Fibroblast of the aortic adventitia (primary cell): ENCODE measurements at places on chromosomes 4 and X.
A peak's percentile ranks its signal among the peaks of the same experiment; 100 is the strongest.

DNA sequence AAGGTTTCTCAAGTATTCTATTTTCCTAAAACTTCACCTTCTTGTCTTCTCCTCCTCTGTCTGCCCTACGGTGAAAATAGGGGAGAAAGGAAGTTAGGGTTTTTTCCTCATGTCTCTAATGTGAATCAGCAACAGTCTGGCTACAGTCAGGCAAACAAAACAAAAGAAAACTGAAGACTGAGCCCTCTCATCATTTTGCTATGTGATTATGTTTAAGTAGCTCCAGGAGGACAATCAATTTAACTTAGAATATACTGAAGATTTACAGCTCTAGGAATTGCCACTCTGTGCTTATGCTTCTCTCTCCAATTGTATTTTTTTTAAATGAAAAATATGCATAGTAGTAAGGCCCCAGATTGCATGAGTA lies 316.2 kb downstream of the GPAT3 start:
- peak; percentile 71 for DNase-seq

GRCh38 chr4:139202991-139203390 lies 26.0 kb upstream of the ELF2 start:
- DNase-seq = no peak

DNA sequence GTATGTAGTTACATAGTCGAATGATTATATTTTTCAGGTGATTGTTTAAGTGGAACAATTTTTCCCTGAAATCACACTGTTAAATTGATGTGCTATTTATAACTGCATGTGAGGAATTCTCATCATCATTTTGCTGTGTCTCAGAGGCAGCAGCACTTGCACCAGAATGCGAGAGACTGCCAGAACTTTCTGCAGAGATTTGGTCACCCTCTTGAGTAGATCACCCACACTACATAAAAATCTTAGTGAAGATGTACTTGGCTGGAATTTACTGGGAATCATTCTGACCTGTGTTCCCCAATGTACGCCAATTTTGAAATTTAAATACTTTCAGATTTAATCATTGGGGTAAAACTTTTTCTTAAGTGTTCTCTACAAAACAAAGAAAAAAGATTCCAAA lies 5.4 kb downstream of the UGT2B4 start:
- peak; percentile 35 for DNase-seq

GRCh38 chr4:145720656-145721055 lies 40.7 kb downstream of the C4orf51 start:
- no peak for DNase-seq

DNA sequence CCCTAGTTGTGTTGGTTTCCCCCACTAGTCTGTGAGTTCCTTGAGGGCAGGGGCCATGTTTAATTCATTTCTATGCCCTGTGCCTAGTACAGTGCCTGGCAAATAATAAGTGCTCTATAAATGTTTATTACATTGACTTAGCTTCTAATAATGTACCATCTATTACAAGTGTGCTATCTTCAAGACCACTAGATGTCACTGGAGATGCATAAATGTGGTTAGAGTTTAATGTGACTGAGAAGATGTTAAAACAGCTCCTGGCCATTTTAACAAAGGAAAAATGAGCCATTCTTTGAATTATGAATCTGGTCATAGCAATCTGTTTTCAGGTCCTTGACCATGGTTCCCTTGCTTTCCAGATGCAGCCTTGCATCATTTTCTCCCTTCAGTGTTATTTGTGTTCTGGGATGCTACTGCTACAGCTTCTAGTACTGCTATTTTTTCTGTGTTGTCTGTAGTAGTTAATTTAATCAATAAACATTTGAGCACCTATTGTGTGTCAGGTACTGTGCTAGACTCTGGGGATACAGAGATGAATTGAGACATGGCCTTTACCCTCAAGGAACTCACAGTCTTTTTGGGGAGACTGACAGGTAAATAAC lies 43.2 kb downstream of the SLC9A6 start:
- DNase-seq = peak; percentile 82

- no peak for DNase-seq
Measured at GRCh38 chrX:137354851-137355250, 211.1 kb upstream of the ZIC3 start.

- no peak for DNase-seq
Measured at GRCh38 chrX:48468247-48468671, 1.8 kb downstream of the SLC38A5 start.

GRCh38 chrX:1661048-1661921 lies 46.4 kb downstream of the ASMT start:
- no peak for DNase-seq

GRCh38 chr4:25131926-25132325 lies 28.3 kb downstream of the SEPSECS start:
- no peak for DNase-seq

DNA sequence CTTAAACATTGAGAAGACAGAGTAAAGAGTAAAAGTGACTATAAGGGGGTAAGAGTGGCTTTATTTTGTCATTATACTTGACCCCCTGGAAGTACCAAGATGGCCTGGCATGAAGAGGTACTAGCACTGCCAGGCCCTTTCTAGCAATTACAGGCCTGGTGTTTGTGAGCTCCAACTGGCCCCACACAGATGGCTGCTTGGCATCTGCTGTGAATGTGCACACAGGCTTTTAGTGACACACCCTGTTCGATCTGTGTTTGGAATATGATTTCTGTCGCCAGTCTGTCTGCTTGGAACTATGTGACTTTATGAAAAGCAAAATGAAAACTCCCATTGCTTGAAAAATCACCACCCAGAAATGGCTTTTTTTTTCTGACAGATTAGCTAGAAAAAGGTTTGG lies 123.3 kb downstream of the CLCN4 start:
- DNase-seq = no peak

DNA sequence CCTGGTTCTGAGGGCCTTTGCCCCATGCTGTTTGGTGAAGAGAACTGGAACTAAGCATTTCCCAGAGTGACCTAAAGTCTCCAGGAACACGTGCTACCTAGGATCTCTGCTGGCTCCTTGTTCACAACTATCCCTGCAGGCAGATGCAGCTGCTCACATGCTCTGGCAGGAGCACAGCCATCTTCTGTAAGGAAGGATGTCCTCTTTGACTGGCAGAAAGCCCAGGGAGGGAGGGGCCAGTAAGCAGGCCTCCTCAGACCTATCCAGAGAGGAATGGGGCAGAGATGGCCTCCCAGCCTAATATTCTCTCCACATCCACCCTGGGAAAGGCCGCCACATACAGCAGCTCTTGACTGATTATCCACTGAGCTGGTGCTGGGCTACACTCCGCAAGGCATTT lies 142.8 kb upstream of the EOLA2 start:
- DNase-seq = no peak

GRCh38 chrX:51851507-51852085 lies 41.8 kb upstream of the MAGED1 start:
- no peak for DNase-seq

DNA sequence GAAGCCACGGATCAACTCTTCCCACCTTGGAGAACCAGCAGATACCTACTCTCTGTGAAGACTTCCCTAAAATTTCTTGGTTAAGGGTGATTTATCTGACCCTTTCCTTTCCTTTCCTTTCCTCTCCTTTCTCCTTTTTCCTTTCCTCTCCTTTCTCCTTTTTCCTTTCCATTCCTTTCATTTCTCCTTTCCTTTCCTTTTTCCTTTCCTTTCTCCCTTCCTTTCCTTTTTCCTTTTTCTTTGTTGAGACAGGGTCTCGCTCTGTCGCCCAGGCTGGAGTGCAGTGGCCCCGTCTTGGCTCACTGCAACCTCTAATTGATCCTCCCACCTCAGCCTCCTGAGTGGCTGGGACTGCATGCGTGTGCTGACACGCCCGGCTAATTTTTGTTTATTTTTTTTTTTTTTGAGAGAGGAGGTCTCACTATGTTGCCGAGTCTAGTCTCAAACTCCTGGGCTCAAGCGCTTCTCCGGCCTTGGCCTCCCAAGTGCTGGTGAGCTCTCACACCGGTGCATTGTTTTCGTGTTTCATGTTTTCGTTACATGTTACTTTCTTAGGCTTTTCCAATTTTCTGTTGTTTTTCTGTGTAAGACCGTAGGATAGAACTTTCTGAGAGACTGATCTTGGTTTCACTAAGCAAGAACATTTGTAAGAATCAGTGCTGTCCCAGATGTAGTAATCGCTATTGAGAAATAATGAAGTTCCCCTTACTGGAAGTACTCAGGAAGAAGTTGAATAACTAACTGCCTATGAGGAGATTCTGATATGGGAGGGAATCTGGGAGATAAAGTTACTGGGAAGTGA lies 2.0 kb downstream of the TMEM165 start:
- peak; percentile 89 for DNase-seq

GRCh38 chr4:70640192-70640591 lies 11.6 kb downstream of the ENAM start:
- DNase-seq = no peak

DNA sequence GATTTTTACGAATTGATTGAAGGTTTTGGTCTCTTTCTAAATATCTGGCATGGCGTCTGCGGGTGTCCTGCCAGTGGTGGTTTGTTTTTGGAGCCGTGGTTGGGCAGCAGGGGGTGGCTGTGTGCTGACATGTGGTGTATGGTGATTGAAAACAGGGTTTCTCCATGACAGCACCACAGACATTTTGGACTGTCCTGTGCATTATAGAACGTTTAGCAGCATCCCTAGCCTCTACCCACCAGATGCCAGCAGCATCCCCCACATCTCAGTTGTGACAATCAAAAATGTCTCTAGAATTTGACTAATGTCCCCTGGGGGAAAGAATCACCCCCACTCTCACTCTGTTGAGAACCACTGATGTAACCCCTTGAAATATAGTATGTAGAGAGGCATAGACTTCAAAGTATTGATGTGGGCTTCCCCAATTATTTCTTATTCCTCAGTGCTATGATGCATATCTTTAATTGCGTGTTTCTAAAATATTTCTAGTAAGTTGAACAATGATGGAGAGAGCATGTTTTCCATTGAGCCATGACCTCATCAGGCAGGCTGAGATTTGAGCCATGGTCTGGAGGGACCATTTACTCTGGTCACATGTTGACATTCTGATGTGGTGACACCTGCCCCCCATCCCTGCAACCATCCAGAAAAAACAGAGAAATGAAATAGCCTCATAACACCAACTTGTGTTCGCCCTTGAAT lies 77.4 kb upstream of the MID1 start:
- DNase-seq = no peak

DNA sequence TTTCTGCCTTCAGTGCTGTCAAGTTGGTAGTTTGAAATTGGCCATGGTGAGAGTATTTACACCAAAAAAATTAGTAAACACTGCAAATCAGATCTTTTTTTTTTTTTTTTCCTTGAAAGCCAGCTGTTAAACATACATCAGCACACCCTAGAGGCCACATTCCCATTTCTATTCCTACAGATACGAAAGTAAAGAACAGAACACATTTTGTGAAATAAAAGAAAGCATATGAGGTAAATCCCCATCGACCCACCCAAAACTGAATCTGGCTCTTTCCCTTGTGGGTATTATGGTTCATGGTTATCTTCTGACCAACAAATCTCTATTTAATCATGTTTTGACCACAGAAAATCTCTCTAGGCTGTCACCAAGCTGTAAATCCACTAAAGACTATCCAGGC lies 41.8 kb upstream of the AP1AR start:
- peak; percentile 54 for DNase-seq

- peak; percentile 74 for DNase-seq
Measured at GRCh38 chr4:119510395-119511149, 118.0 kb downstream of the PDE5A start.

GRCh38 chr4:78656968-78657445 lies 105.4 kb downstream of the ANXA3 start:
- no peak for DNase-seq

GRCh38 chr4:26839016-26839415 lies 21.6 kb upstream of the STIM2 start:
- no peak for DNase-seq

DNA sequence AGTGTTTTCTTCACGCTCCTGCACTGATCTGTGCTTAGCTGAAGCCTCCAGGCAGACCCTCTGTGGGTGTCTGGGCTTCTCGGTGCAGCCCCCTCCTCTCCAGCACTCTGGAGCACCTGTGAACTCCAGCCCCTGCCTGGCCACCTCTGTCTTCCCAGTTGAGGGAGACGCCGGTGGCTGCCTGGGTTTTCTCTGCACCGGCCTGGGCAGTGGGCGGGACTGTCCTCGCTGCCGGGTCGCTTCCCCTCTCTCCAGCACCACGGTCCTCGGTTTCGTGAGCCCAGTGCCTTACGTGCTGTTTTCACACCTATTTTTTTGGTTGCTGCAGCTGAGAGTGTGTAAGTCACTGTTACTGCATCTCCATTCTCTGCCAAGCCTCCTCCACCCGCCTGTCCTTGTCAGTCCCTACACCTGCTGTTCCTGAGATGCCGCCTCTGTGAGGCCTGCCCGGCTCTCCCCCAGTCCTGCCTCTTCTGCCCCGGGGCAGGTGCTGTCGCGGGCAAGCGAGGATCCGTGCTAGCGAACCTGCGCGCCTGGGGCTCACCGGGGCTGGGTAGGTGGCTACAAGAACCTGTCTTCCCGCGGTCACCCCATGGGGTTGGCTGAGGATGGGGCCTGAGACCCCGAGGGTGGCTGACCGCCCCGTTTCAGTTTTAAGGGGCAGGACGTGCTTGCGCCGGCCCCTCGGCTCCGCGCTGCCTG lies 2.4 kb upstream of the FGFRL1 start:
- no peak for DNase-seq

DNA sequence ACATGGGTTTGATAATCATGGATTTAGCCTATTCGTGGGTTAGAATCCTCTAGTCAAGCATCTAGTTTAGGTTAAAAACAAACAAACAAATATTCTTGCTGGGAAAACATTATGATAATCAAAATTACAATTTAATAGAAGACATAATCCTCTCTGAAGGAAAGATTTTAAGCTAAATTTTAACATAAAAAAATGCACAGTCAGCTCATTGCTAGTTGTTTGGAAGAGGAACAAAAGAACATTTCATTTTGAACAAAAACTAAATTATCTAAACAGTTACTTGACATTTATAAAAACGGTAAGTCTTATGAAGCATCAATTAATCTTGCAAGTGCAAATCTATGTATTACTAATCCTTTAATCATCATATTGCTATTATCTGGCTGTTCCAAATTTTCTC lies 18.2 kb upstream of the AGA start:
- no peak for DNase-seq

- DNase-seq = peak; percentile 45
Measured at GRCh38 chr4:23135792-23136645, 443.3 kb downstream of the GBA3 start.

GRCh38 chr4:69124941-69125340 lies 28.7 kb downstream of the UGT2B7 start:
- DNase-seq = no peak

DNA sequence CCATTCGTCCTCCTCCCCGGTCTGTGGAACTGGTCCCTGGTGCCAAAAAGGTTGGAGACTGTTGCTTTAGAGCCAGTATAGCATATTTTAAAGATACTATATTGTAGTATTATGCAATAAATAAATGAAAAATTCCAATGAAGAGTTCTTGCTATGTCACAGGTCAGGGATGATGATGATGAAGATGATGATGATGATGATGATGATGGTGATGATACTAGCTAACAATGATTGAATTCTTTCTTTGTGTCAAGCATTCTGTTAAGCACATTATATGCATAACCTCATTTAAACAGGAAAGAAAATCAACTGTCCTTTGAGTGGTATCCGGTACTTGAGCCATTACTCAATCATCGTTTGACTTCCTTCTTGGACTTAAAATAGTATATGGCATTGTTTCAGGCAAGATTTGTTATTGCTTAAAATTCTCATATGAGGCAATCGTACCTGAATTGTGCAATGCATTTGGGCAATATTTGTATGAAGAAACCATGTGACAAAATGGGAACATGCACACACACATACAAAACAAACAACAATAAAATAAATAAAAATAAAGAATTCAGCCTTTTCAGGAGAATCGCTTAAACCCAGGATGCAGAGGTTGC lies 22.8 kb upstream of the TLR2 start:
- DNase-seq = peak; percentile 65

- DNase-seq = peak; percentile 3
Measured at GRCh38 chrX:45006002-45006800, 133.2 kb downstream of the KDM6A start.

GRCh38 chr4:159273141-159273438 lies 170.2 kb downstream of the RAPGEF2 start:
- peak; percentile 52 for DNase-seq
